ENCODE measurements at places on chromosomes 11 and 22.
A peak's percentile ranks its signal among the peaks of the same experiment; 100 is the strongest.

- DNase-seq = peak; percentile 85
These were observed 1.1 kb upstream of the ATG16L2 start for GRCh38 chr11:72812967-72813739.

DNA sequence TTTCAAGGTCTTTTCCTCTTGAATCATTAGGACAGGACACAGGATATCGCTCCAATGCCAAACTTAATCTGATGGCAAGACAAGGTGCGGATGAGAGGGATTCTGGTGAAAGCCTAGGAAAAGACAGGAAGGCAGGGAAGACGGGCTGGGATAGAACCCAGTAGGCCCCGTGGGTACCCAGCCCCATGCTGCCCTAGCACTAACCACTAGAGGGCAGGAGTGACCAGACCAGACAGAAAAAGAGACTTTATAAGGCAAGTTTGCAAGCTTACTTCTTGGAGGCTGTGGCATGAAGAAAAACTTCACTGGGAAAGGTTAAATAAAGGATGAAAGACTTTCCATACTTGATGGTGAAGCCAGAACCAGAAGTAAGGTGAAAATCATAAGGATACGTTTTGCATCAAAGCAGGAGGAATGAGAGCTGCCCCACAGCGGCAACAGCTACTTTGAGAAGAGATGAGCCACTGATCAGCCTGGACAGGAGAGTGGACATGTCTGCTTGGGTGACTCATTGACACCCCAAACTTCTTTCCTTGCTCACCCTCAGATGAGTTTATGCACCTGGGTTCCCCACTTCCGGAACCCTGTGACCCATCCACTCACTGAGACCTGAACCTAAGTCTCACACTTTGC lies 39.8 kb downstream of the SYN3 start:
- DNase-seq = peak; percentile 50

DNA sequence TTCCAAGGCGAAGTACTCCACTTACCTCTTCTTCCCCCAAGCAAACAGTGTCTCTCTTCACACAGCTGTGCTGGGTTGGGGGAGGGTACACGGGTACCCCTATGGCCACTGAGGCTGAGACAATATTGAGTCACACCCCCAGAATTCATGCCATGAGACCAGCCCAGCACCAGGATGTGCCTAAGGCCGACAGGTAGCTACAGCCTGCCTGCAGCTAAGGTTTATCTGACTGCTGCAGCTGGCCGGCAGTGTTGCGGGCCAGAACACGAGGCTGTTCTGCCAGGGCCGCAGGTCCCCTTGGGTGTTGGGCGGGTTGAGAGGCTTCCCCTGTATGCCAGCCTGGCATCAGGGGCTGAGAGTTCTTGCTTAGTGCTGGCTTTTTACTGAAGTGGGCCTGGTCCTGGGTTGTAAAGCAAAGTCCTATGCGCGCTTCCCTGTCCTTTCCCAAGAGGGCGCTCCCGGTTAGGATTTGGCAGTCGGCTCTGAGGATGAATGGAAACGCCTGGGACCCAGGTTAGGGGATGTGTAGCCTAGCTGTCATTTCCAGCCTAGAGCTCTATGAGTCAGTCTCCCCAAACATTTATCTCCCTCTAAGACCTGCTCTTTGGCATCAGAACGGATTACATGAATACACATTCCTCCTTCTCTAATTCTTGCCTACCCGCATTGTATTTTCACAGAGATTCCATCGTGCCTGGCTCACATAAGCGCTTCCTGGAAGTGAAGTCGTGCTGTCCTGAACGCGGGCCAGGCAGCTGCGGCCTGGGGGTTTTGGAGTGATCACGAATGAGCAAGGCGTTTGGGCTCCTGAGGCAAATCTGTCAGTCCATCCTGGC lies 7.1 kb downstream of the USP18 start:
- peak; percentile 68 for DNase-seq

DNA sequence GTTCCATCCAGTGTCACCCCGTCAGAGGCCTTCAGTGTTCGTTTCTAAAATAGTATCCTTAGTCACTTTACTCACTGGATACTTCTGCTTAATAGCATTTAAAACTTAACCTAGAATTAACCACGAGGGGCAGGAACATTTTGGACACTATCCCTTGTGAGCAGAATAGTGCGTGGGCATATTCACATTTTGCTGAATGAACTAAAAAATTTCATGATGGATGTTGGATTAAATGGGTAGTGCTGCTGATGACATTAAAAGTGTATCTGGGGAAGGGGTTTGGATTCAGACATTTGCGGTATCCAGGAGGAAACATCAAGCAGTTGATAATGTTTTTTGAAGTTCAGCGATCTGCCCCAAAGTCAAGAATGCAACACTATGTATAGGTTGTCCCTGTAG lies 750 bp upstream of the NAT10 start:
- no peak for DNase-seq

DNA sequence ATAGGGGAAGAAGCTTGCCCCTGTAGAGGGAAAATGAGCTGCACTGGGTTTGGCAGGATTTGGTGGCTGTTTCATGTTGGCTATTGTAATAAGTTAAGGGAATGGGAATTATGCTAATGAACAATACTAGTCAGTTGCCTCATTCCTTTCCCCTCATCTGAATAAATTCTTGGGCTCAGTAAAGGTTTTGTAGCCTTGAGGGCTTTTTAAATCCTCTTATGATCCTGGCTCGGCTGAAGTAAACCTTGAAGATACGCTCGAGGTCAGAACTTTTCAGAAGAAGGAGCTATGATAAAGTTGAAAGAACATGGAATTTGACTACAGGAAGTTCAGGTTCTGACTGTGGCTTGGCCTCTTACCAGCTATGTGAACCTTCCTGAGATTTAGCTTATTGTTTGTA lies 448.7 kb downstream of the RAB38 start:
- DNase-seq = no peak

GRCh38 chr22:22712666-22713365 lies 68.4 kb downstream of the GGTLC2 start:
- DNase-seq = no peak

- no peak for DNase-seq
These were observed 9.0 kb upstream of the TMEM121B start for GRCh38 chr22:17130199-17130598.

- DNase-seq = no peak
These were observed 1.9 kb downstream of the C11orf71 start for GRCh38 chr11:114398303-114398920.

- DNase-seq = no peak
These were observed 45.8 kb downstream of the HEPHL1 start for GRCh38 chr11:94066901-94067429.

Data from activated CD4-positive, alpha-beta T cell treated with anti-CD3 and anti-CD28 coated beads, Interleukin-2, amount 50 U/mL, for 16 hours (primary cell).